ENCODE measurements at places on chromosomes 5 and 9.
A peak's percentile ranks its signal among the peaks of the same experiment; 100 is the strongest.

DNA sequence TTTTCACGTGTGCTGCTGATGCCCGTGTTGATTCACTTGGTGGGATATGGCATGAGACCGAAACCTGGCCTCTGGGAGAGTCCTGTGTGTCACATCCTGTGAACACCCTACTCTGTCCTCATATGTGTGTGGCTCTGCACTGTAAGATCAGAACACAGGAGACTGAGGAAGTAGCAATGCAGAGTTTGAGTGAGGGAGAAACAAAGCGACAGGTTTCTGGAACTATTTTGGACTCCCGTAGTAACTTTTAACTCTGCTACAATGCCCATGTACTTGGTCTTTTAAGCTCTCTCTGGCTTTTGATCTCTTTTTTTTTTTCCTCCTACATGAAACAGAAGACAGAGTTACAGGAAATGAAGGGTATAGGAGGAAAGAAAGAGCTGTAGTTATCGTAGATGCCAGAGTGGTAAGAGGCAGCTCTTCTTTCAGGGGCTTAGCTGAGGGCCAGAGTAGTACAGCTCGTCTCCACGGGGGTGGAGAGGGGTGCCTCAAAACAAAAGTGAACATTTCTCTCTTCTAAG is 26.6 kb downstream of the GRAMD2B start:
- DNase-seq = peak; percentile 61

DNA sequence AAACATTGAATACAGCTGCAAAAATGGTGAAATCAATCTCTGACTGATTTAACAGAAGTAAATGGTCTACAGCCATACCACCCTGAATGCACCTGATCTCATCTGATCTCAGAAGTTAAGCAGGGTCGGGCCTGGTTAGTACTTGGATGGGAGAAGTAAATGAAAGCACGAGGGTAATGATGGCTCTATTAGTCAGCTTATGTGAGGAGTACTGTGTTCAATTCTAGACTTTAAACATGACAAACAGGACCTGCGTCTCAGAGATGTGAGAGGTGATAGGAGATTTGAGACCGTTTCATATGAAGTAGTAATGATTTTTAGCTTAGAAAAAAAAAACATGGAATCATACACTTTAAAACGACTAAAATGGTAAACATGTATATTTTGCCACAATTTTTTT is 77.1 kb upstream of the SUSD1 start:
- no peak for DNase-seq

DNA sequence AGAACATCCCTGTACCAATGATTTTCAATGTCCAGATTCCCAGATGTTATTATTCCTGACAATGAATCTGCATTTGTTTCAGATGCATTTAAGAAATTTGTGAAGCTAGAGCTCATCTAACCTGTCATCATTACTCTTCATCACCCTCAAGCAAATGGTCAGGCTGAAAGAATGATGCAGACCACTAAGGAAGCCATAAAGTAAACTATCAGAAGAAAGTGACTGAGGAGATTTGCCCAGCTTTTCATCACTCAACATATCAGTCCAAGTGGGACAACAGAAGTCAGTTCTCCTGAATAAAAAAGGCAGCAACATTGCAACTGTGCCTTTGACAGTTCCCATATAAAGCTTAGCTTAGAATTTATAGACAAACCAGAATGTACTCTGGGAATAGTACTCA is 419.9 kb downstream of the PDE4D start:
- DNase-seq = no peak

DNA sequence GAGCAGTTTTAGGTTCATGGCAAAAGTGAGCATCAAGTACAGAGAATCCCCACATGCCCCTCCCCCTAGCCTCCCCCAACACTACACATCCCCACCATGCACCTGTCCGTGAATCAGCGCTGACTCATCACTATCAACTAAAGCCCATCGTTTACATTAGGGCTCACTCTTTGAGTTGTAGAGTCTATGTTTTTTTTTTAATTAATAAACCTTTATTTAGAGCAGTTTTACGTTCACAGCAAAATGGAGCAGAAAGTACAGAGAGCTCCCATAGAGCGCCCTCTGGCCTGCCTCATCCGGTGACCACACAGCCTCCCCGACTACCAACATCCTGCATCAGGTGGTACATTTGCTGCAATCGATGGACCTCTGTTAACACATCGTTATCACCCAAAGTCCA is 47.9 kb upstream of the UNC5A start:
- no peak for DNase-seq

DNA sequence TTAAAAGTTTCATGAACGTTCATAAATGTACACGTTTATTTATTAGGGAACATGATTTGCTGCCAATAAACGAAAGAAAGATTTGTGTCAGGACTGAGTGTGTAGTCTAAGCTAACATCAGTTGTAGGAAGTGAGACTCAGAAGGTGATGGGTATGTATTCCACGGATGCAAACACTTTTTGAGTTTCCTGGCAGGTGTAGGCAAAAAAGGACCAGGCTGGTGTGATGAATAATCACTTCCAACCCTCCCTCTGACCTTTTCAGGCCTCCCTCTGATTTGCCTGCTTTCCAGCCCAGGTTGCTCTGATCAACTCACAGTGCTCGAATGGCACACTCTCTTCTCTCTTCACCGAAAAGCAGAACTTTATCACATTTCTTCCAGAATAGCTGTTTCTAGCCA is 51.8 kb downstream of the BASP1 start:
- no peak for DNase-seq

GRCh38 chr9:1637401-1637800 is 377.7 kb upstream of the SMARCA2 start:
- DNase-seq = no peak

DNA sequence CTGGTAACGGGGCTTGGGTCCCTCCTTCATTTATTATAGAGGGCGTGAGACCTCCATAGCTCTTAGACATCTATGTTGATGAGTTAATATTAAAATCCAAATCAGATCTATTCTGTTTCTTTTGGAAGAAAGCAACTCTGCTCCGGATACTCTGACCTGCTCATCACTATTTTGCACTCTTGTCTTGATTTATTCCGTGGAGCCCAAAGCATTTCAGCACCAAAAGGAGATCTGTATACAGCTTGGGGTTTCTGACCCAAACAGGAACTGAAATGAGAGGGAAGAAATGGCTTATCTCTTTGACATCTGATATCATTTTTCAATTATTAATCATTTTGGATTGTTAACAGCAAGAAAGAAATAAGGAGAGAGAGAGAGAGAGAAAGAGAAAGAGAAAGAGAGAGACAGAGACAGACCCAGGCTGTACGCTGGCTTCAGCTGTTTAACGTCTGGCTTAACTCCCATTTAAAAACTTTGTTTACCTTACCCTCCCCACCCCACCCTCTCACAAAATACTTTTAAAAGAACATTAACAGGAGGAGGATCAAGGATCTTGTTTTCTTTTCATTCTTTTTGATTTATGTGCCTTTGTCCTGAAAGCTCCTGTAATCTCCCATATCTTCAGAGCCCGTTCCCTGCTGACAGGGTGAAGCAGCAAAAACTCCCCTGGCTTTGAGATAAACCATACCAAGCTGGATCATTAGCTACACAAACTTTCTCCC is 231.4 kb upstream of the TUT7 start:
- no peak for DNase-seq

DNA sequence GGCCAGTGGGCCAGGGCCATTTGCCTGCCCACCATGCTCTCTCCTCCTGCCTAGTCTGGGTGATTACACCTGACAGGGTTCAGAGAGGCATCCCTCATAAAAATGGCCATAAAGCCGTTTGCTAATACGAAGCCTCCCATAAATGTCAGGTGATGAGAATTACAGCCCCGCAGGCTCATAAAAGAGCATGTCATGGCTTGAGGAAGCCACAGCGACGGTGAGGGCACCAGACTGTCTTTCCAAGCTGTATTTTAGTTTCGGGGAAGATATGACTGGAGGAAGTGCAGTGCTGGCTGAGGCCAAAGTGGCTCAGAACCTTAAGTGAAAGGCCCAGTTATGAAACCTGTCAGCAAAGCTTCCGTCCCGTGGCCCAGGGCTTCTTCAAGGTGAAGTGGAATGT is 18.5 kb upstream of the TCERG1 start:
- DNase-seq = no peak

DNA sequence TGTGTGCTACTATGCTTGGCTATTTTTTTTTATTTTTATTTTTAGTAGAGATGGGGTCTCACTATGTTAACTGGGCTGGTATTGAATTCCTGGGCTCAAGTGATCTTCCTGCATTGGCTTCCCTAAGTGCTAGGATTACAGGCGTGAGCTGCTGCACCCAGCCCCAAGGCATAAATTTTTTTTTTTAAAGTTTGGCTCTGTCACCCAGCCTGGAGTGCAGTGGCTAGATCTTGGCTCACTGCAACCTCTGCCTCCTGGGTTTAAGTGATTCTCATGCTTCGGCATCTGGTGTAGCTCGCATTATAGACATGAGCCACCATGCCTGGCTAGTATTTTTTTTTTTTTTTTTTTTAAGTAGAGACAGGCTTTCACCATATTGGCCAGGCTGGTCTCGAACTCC is 70.3 kb downstream of the RAB24 start:
- DNase-seq = no peak

DNA sequence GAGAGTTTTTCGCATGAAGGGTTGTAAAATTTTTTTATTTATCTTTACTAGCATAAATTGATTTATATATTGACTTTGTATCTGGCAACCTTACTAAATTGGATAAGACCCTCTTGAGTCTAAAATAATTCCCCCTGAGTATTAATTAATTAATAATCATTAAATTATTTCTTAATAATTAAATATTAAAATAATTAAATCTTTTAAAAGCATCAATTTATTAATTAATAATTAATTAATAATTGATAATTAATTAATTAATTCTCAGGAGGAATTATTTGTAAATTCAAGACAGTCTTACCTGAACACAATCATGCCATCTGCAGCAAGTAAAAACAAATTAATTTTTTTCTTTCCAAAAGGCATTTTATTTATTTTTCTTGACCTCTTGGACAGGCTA is 370.4 kb upstream of the PTPRD start:
- DNase-seq = no peak

GRCh38 chr9:18393340-18394130 is 80.4 kb upstream of the ADAMTSL1 start:
- DNase-seq = no peak

DNA sequence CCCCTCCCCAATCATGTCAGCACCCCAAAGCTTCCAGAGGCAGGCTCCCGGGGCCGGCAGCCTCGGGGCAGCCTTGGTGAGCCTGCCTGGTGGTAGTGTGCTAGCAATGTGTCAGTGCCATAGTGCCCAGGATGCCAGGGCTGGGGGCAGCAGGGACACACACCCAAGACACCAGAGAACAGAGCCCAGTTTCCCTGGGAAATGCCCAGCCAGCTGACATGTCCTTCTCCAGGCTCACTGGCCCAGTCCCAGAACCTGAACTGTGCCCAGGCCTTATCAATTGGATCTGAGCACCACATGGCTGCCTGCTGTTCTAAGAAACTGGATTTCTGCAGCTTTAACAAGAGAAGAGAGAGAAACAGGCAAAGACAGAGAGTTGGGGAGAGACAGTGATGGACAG is 74.9 kb upstream of the LRRTM2 start:
- DNase-seq = peak; percentile 12

DNA sequence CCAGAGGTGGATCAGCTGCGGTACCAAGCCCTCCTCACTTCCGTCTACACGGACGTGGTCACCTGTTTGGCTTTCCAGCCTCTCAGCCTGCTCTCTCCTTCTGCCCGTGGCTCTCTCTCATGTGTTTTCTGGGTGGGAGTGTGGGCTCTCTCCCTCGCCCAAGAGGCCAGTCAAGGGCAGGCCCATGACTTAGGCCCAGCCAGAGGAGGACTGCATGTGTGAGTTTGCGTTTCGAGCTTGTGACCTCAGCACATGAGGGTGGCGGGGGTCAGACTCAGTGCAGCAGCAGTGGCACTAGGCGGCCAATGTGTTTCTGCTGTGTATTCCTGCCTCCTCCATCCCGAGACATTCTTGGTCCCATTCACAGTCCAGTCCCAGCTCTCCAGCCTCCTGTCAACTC is 82.5 kb upstream of the SMIM23 start:
- no peak for DNase-seq

DNA sequence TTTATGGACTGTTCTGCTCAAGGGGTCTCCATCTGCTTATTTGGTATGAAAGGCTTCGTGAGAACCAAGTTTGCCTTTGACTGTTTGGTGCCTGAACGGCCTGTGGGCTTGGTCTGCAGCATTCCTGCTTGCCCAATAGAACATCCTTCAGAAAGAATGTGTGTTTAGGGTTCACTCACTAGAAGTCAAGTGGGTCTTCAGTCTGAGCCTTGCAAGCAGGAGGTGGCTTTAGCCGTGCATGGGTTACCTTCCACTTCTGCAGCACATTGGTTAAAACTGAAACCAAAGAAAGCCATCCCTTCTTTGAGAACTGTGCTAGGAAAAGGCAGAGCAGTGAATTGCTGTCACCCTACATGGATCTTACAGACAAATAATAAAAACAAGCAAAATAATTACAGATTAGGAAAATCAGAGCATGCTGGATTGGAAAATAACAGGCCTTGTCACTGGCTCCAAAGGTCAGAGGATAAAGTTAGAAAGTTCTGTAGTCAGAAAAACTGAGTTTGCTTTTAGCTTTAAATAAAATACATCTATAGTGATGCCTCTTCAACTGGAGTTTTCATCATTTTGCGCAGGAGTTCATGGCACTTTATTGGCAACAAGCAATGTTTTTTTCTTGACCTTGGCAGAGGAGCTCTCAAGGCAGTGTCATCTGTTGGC is 16.6 kb downstream of the WWC1 start:
- no peak for DNase-seq

- no peak for DNase-seq
Observed at GRCh38 chr9:137303151-137303892, 1.3 kb upstream of the NRARP start.

DNA sequence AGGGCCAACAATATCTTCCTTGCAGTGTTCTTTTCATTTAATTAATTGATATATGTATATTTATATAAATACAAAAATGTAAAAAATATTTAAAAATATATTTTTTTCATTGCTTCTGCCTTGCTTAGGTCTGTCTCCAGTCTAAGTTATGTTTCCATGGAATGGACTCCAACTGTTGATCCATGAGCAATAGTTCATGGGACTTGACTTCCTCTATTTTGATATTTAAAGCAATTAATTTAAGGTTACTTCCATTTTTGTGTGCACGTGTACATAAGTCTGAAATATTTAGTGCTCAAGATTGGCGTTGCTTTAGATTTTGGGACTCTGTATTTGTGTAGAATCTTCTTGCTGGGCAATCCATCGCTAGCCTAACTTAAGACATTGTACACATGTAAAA is 155.3 kb upstream of the KLF9 start:
- no peak for DNase-seq

DNA sequence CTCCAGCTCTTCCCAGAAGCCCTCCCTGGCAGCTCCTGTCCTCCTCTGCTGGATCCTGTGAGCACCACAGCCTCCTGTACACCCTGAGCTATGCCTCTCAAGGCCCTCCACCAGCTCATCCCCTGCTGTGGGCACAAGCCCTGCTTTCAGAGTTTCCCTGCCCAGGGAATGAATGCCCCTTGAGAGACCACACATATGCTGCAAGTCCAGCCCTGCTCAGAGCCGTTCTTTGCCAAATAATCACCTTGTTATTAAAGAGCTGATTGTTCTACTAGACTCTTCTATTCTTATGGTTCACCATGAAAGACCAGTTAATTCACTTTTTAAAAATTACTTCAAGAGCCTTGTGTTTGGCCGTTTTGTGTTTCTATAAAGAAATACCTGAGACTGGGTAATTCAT is 121.5 kb downstream of the MVB12B start:
- no peak for DNase-seq

Measured in activated T-cell treated with anti-CD3 and anti-CD28 coated beads, Interleukin-2, amount 50 U/mL, for 24 hours (primary cell).